ENCODE measurements at places on chromosomes 12 and 14.

- no peak for DNase-seq
These were observed 1.5 kb downstream of the FSCB start for GRCh38 chr14:44505588-44505987.

DNA sequence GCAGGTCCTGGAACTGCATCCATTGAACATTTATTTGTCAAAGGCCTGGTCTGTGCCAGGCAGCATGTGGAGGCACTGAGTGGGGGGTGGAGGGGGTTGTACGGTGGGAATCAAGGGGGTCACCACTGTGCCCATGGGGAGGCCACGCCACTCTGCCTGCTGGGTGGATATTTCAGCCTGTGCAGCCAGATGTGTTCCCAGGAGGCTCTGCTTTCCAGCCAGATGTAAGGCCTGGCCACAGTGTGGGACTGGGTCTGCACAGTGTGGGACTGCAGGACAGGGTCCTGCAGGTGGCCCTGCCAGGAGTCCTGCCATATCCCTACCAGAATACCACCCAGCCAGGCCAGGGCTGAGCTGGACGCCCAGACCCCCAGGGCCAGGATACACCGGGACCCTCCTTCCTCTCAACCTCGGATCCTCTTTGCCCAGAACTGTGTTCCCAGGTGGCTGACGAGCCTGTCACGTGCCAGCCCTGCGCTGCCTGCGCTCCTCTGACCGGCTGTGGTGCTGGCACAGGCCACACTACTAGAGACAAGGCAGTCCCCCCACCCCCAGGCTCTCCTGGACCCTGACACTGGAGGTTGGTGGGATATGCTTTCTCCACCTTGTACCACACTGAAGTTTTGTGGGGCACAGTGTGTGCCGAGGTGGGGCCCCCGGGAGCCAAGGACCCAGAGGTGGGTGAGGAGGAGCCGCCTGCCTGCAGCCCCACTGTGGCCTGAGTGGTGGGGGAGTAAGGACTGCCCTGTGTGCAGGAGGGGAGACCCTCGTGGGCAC, 17.5 kb downstream of the XRCC3 start:
- no peak for DNase-seq

DNA sequence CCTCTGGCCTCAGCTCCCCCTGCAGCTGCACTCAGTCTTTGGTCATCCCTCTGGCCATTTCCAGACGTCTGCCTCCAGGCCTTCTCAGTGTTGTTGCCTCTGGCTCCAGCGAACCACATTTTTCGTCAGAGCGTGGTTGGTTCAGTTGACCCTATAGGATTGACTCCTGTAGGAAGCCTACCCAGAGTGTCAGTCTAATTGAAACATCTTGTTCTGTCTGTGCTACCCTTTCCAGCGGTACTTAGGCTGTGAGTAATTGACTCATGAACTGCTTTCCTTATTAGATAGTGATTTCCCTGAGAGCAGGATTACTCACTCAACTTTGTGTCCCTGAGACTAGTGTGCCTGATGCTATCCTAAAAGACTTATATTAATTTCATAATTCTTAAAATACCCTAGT, 373.2 kb downstream of the ATP23 start:
- DNase-seq = no peak

DNA sequence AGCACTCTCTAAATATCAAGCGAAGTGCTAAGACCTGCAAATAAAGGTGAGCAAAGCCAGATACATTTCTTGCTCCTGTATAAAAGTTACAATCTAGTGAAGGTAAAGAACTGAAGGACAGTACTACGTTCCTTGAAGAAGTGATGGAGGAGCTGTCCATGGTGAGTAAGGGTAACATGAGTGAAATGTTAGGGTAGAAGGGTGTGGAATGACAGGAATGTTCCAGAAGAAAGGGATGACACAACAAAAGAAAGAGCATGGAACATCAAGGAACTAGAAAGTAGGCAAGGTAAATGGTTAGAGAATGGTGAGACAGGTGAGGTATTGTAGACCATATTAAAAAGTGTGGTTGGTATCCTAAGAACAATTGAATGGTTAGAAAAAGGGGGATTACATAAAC, 272.4 kb downstream of the ACSS3 start:
- no peak for DNase-seq

- no peak for DNase-seq
These were observed 199.2 kb upstream of the EEA1 start for GRCh38 chr12:93128332-93128707.

GRCh38 chr14:100176811-100177327, 17.4 kb upstream of the DEGS2 start:
- DNase-seq = no peak

DNA sequence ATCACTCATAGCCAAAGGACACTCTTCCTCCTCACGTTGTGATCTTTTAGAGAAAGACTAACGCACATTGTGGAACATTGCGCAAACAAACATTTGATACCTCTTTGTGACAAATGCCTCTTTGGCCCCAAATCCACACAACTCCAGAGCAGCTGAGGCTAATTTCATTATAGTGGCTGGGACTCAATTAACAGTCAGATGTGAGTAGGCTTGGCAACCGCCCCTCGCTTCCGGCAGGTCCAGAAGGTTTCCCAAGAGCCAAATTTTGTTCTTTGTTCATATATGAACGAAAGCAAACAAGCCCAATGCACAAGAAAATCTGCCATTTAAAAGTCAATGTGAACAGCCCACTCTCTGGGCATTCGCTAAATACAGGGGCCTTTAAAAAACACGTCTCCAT, 273.9 kb downstream of the GLT1D1 start:
- no peak for DNase-seq

GRCh38 chr14:51677266-51677665, 25.6 kb downstream of the FRMD6 start:
- DNase-seq = peak; percentile 42

DNA sequence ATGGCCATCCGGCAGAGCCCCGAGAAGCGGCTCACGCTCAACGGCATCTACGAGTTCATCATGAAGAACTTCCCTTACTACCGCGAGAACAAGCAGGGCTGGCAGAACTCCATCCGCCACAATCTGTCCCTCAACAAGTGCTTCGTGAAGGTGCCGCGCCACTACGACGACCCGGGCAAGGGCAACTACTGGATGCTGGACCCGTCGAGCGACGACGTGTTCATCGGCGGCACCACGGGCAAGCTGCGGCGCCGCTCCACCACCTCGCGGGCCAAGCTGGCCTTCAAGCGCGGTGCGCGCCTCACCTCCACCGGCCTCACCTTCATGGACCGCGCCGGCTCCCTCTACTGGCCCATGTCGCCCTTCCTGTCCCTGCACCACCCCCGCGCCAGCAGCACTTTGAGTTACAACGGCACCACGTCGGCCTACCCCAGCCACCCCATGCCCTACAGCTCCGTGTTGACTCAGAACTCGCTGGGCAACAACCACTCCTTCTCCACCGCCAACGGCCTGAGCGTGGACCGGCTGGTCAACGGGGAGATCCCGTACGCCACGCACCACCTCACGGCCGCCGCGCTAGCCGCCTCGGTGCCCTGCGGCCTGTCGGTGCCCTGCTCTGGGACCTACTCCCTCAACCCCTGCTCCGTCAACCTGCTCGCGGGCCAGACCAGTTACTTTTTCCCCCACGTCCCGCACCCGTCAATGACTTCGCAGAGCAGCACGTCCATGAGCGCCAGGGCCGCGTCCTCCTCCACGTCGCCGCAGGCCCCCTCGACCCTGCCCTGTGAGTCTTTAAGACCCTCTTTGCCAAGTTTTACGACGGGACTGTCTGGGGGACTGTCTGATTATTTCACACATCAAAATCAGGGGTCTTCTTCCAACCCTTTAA, 1.5 kb downstream of the FOXG1 start:
- DNase-seq = no peak

Data from kidney glomerular epithelial cell (primary cell).